ENCODE measurements at places on chromosomes 7 and 10. TPM values are rescaled to one million over a fixed set of nuclear protein-coding genes. Genes with fewer than 3 reads are reported as not detected.

DNA sequence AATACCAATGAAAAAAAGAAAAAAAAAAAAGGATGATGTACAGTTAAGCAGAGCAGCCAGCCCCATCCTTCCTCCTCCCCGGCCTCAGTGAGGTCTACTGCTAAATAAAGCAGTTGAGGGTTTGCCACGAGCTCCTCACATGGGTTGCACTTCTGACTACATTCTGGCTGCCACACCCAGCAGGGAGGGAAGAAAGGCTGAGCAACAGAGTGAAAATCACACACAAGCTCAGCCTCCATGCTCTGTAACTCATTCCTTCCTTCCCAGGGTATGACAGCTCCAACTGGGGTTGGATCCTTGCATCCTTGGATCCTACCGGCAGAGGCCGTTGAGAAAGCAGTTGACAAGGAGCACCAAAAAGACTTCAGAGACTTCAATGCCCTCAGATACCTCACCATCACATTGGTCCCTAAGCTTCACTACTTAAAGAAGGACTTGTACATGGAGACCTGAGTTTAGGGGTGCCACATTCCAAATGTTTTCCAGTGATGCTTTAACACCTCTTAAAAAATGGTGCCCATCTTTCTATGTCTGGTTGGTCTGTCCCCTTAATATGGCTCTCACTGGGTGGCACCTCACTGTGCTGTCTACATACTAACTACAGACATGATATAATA, 52.9 kb upstream of the PIK3CG start:
- DNase-seq: no peak

Gene CALHM1
- not detected for total RNA-seq

GRCh38 chr10:48279081-48279751, 4.7 kb upstream of the FRMPD2 start:
- no peak for DNase-seq

- DNase-seq: peak; percentile 40
These were observed 873.5 kb downstream of the REEP3 start for GRCh38 chr10:64394744-64395143.
